ENCODE measurements at places on chromosomes 2 and 18.

DNA sequence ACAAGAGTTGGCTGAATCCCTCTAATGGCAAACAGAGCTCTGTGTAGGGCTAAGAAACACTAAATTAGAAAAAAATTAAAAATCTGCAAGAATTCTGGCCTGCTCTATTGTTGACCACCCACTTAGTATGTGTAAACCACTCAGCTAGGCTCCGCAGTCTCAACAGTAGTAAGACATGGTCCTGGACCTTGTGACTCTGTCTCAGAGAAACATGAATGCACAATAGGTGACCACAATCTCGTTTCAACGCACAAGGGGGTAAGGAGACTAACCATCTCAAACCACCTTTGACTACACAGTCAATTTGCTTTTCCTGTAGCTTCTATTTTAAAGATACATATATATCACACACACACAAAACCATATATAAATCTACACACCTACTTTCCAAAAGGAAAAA is 16.5 kb downstream of the SEPTIN10 start:
- no peak for DNase-seq

GRCh38 chr2:47719099-47719498 is 63.8 kb upstream of the MSH6 start:
- DNase-seq: no peak

DNA sequence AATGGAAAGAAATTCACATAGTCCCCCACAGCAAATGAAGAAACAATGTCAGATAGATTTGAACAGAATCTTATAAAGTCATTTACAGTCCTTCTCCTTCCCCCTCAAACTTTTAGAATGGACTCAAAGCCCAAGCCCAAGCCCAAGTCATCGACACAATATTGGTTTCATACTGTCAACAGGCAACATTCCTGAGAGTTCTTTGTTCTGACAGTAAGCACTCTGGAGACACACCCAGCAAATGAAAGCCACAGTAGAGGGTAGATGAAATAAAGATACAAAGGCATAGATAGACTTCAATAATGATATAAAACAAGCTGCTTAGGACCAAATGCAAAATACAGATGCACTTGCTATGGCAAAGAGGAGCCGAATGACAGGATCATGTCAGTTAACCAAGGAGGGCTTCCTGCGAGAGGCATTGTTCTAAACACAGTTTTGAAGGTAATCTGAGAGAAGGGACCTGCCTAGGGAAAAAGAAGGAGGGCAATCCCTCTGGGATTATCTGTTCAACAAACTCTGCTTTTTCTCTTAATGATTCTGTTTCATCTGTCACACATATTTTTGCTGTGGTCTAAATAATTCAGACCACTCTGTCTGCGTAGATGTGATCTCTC is 97.1 kb upstream of the MAP4K3 start:
- DNase-seq: no peak

- peak; percentile 62 for DNase-seq
These were observed 32.0 kb downstream of the SLC14A1 start for GRCh38 chr18:45755934-45756333.

GRCh38 chr2:42639340-42640077 is 71.1 kb downstream of the MTA3 start:
- DNase-seq: no peak

- no peak for DNase-seq
These were observed 626.2 kb upstream of the CDH7 start for GRCh38 chr18:65124633-65125032.

GRCh38 chr2:160043265-160043664 is 19.1 kb downstream of the PLA2R1 start:
- no peak for DNase-seq

- DNase-seq: no peak
These were observed 65.0 kb upstream of the HPCAL1 start for GRCh38 chr2:10237392-10238321.

GRCh38 chr18:31773774-31774476 is 13.2 kb upstream of the SLC25A52 start:
- DNase-seq: no peak

DNA sequence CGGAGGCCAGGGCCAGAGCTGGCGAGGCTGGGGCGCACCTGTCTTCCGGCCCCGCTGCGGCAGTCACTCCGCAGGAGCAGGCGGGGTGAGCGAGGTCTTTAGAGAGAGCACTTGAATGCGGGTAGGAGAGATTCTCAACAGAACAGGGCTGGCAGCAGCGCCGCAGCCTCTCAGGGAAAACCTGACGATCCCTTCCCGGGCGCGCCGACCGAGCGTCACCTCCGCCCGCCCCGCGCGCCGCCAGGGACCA is 526 bp downstream of the PRKRA start:
- no peak for DNase-seq

DNA sequence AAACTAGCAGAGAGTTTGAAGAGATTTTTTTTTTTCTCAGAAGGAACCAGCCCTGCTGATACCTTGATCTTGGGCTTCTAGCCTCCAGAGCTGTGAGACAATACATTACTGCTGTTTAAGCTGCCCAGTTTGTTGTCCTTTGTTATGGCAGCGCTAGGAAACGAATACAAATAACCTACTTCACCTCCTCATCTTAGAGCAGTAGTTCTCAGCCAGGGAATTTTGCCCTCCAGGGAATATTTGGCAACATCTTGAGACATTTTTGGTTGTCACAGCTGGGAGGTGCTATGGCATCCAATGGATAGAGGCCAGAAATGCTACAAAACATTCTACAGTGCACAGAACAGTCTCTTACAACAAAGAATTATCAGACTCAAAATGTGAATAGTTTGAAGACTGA is 43.9 kb upstream of the BCL11A start:
- no peak for DNase-seq

- no peak for DNase-seq
These were observed 226.0 kb downstream of the TGIF1 start for GRCh38 chr18:3675994-3676393.

DNA sequence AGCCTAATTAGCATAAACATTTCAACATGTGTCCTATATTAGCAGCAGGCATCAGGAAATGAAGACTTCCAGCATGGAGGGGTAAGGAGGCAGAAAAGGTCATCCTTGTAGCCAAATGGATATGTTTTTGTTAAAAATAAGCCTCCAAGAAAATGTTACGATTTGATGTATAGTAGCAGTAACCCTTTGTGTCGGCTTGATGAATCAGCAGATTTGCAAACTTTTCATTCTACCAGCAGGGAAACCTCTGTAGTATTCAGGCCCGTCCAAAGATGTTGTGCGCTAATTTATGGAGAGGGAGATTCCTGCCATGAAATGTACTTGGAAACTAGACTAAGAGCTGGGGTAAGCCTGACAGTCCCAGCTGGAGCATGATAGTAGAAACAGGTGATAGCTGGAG is 780.8 kb upstream of the KLHL29 start:
- no peak for DNase-seq

GRCh38 chr2:176814274-176814673 is 398.3 kb upstream of the HNRNPA3 start:
- DNase-seq: no peak

DNA sequence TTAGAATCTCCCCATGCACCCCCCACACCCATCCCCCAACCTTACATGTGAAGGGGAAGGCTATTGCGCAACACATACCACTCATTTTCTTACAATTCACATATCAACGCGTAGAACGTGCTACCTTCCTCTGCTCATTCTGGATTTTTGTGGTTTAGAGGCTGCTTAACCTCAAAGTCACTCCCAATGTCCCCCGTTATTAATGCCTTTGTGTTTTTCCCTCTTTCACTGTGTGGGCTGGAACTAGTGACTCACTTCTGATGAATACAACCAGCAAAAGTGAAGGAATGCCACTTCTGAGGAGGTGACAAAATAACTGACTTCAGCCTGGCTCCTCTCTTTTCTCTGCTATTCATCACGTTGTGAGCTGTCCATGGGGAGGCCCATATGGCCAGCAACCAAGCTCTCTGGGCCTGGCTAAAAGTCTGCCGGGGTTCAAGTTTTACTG is 342.5 kb upstream of the NXPH2 start:
- peak; percentile 98 for DNase-seq

- no peak for DNase-seq
These were observed 144.5 kb downstream of the EXOC6B start for GRCh38 chr2:72681016-72681995.

DNA sequence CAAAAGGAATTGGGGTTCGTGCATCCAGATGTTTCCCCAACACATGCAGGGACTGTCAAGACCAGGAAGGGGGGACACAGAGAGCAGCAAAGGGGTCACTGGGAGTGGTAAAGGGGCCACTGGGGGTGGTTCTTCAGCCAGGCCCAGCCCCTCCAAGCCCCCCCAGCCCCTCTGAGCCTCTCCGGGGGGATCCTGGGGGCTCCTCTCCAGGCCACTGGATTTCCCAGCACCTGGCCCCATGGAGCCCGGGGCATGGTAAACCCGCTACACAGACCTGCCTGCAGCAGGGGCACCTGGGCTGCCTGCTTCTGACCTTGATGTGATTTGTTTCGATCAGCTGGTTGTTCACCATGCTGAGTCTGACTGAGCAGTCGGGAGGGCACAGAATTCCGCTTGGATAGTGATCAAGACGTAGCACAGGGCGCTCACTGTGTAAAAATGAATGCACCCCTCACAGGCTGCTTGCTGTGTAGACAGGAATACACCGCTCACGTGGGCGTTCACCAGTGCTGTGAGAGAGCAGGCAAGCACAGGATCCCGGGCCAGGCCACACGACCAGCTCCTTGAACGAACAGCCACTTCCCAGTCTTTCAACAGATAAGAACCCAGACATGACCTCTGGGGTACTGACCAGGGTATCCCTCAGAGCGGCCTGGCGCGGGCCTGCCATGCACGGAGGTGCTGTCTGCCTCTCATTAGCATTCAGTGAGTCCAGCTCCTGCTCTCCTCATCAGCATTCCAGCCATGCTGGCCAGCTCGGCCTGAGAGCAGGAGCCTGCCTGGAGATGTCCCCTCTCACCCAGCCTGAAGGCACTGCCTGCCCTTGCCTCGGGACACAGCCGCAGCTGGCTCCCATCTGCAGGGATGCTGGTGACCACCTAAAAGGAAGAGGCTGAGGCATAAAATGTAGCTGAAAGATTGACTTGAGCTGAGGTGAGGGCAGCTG is 73.3 kb upstream of the OTOS start:
- DNase-seq: no peak

- DNase-seq: peak; percentile 66
These were observed 22.3 kb upstream of the ORC2 start for GRCh38 chr2:200985799-200986198.

DNA sequence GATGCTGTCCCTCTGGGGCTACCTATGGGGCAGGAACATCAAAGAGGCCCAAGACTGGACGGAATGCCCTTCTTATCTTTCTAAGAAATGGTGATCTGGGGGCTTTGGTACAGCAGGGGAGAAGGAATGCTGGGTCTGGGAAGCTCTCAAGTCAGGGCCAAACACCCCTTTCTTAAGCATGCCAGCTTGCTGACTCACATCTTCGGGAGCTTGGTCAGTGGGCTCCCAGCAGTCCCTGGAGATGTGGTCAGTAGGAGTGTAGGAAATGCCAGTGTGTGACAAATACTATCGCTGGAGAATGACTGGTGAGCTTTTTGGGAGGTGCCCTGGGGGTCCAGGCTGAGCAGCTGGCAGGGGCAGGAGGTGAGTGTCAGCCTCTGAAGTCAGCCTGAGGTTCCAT is 105.0 kb upstream of the CDC42EP3 start:
- peak; percentile 94 for DNase-seq

GRCh38 chr2:100404411-100404810 is 13.1 kb downstream of the CHST10 start:
- DNase-seq: no peak

DNA sequence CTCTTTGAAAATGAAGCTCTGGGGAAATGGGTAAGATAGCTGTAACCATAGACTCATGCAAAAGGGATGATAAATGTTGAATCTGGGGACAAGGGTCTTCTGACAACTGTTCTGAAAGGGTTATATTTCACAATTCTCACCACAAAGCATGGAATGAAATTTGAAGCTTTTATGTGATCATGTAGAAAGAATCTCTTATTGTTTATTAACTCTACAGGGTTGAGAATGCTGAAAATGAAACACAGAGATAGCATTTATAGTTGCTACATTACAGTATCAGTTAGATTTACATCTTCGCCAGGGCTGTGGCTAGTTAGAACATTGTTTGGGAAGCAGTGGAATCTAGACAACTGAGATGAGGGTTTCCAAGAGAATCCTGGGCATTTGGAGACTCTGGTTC is 97.4 kb upstream of the LHCGR start:
- DNase-seq: peak; percentile 91

DNA sequence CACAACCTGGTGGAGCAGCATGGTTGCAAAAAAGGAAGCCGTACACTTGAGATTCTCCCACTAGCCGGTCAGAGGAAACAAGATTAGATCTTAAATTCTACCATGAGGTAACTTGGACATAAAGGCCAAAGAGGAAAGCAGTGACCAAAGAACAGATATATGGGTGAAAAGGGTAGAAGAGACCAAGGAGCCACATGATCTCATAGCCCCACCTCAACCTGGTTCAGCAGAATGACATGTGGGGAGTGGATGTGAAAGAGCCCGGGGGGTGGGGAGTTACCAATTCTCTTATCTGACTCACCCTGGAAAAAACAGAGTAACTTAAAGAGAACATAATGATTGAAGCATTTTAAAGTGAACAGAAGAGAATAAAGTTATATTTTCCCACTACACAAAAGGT is 683.0 kb downstream of the DSC3 start:
- DNase-seq: no peak

DNA sequence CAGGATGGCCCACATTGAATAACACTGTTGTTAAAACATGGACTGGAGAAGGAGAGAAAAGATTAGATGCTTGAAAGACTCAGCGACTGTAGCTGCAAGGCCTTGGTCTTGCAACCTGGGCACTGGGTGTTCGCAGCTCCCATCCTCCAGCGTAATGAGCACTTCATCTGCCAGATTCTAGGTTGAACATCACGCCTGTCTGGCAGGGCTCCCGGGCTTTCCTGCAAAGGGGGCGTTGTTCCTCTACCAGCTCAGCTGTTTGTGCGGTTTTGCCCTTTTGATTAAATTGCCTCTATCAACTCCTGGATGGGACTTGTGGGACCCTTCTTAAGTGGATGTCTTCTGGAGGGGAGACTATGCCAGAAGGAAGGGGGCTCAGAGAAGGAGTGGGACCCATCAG is 215.4 kb downstream of the KLHL29 start:
- no peak for DNase-seq

GRCh38 chr18:38940863-38941531 is 1375.4 kb upstream of the CELF4 start:
- DNase-seq: peak; percentile 24

GRCh38 chr18:62420513-62421209 is 95.6 kb downstream of the TNFRSF11A start:
- peak; percentile 63 for DNase-seq

- no peak for DNase-seq
These were observed 181.0 kb upstream of the HNRNPA3 start for GRCh38 chr2:177031438-177032180.

GRCh38 chr2:10345813-10346212 is 43.1 kb downstream of the HPCAL1 start:
- DNase-seq: no peak

DNA sequence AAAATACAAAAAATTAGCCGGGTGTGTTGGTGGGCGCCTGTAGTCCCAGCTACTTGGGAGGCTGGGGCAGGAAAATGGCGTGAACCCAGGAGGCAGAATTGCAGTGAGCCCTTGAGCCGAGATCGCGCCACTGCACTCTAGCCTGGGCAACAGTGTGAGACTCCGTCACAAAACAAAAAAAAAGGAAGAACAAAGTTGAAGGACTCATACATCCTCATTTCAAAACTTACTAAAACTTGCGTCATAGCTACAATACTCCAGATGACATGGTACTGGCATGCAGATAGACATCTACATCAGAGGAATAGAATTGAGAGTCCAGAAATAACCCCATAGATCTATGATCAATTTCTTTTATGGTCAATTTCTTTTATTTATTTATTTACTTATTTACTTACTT is 13.6 kb upstream of the CYP27C1 start:
- DNase-seq: no peak

Measured in fibroblast of upper back skin (primary cell).